Brain microvascular endothelial cell (primary cell): ENCODE measurements at places on chromosomes 2 and 18.

DNA sequence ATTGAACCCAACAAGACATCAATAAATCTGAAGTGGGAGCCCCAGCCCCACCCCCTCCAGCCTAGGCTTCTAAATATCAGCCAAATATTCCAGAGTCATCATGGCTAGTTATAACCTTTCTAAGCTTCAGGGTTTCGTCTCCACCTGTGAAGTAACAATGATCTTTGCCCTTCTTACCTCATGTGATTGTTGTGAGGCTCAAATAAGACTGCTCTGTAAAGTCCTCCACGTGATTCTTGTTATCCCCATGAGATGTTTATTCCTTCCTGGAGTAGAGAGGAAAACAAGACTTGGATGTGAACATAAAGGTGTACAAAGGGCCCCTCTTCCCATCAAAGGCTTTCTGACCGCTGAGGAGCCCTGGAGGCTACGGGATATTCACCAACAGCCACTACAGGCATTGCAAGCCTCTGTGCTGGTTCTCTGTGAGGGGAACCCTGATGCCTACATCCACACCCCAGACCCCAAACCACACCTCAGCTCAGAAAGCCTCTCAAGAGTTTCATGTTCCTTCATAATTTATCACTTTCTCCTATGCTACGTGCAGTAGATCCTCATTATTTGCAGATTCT is 20.1 kb upstream of the REEP1 start:
- DNase-seq, result no peak

DNA sequence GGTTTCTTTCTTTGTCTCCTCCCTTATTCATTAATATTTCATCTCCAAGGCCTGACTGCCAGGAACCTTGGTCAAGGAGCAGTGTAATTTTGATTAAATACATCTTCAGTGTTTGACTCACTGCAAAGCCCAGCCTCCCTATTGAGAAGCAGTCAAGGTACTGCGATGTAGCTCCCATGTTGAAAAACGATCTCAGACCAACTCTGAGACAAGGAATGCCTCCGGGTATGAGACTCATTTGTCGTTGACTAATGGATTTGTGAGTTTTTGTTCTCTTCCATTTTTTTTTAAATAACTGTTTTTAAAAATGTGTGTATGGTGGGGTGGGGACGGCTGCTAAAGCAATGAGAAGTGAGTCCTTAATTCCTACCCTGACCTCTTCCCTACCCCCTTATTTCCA is 361.6 kb downstream of the SOX11 start:
- DNase-seq, result no peak

GRCh38 chr2:214315324-214315723 is 95.5 kb upstream of the VWC2L start:
- no peak for DNase-seq

DNA sequence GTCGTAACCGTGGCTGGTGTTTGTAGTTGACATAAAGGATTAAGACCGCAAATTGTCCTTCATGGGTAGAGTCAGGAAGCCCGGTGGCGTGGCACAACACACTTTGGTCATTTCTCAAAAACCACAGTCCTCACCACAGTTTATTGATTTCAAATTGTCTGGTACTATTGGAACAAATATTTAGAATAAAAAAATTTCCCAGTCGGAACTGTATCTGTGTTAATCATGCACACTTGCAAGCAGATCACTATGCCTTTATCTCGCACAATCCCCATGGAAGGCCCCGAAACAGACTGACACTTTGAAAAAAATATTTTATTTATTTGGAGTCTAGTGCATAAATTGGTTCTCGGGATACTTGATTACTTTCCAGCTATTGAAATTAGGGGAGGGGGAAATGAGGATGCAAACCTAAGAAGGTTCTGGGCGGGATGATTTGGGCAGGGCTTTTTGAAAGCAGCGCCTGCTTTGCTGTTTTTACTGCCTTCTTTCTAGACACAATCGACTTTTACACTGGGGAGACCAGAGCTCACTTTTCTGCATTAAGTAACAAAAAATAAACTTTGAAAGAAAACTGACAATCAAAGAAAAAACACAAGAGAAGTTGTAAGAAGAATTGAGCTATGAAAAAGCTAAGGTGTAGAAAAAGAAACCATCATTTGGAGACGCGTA is 15.4 kb upstream of the HOXD1 start:
- no peak for DNase-seq

DNA sequence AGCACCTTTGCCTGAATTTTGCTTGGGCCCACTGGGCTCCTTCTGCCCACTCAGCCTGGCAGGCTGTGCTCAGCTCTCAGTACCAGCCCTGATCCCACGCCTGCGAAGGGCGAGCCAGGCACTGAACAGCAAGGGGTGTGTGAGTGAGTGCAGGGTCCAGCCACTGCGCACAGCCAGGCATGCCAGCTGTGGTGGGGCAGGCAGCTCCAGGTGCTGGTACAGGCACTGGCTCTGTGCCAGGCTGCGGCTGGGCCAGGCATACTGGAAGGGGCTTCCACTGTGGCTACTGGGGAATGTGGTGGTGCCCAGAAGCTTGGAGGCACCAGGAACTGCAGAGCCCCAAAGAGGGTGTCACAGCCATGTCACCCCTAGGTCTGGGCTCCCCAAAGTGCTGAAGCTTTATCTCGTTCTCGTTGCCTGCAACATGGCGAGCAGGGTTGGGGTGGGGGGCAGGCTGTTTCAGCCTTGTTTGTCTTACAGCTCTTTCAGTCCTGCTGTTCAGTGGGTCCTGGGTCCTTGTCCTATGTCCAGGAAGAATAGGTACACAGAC is 8.8 kb downstream of the DYSF start:
- DNase-seq, result no peak

DNA sequence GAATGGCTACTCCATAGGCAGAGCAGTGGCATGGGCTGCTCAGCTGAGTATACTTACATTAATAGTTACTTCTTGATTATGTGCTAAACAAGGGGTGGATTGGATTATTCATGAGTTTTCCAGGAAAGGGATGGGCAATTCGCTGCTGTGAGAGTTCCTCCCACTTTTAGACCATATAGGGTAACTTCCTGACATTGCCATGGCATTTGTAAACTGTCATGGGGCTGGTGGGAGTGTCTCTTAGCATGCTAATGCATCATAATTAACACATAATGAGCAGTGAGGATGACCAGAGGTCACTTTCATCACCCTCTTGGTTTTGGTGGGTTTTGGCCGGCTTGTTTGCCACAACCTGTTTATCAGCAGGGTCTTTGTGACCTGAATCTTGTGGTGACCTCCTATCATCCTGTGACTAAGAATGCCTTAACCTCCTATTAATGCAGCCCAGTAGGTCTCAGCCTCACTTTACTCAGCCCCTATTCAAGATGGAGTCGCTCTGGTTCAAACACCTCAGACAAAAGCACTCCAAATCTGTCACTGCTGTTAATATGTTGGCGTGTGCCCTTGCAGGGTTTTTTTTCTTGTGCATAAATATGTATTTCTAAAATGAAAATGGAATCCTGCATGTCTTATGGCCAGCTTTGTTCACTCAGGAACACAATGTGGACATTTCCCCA is 56.0 kb downstream of the CYBRD1 start:
- DNase-seq, result no peak

- no peak for DNase-seq
These were observed 69.9 kb downstream of the PRELID3A start for GRCh38 chr18:12477606-12478005.

- no peak for DNase-seq
These were observed 56.0 kb downstream of the EN1 start for GRCh38 chr2:118791483-118791882.

GRCh38 chr2:136156411-136156810 is 38.5 kb upstream of the CXCR4 start:
- DNase-seq, result no peak

DNA sequence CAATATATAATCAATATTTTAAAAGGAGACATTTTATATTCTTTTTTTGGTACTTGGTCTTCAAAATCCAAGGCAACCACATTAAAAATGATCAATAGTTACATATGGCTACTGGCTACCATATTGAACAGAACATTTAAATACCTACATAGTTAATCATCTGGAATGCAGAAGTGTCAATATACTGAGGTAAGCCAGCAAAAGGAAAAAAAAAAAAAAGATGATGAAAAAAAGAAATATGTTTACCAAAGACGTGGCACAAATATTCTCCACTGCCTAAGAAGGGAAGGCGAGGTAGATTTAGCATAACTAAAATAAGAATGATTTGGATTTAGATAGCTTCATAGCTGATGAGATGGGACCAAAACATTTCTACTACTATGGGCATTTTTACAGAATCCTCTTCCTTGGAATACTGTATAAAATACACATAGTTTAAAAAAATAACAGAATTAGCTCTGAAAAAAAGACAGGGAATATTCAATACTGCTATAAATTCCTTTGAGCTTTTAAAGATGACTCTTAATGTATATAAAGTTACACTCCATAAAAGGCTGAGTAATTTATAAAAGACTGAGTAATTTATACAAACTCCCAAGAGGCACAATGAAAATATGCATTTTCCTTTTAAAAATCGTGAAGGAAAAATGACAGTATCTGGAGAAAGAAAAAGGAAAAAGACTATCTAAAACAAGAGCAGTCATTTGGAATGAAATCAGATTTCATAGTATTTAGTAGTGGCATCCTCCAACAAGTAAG is 63.5 kb downstream of the CDH2 start:
- no peak for DNase-seq

DNA sequence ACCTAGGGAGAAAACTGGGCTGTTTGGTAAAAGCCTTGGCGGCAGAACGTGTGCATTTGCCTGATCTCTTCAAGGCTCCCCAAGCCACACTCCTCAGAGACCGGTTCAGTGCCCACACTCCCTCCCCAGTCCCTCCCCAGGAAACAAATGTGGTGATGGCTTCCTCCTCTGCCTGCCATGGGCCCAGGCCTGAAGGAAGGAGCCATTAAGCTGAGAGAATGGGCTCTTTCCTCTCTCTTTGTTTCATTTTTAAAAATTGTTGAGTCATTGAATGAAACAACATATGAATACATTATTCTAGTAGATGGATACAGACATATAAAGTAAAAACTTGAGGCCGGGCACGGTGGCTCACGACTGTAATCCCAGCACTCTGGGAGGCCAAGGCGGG is 50.6 kb upstream of the YWHAQ start:
- DNase-seq, result no peak

DNA sequence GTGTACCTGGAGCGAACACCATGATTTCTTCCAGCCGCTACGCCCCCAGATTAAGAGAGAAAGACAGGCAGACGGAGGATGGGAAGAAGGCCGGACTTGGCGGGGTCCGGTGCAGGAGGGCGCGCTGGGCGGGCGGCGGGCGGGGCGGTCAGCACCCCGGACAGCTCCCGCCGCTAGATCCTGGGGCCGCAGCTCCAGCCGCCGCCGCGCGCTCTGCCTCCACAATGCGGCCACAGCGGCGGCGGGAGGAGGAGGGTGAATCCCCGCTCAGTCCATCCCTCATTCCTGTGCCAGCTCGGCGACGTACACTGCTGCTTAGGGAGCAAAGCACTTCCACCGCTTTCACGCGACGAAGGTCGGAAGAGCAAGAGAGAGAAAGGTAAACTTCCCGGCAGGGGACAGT is at the start of gene AKAIN1:
Gene AKAIN1, minus strand, starts transcription at position 226 of the 403 bp plus-strand sequence. Its CDS starts 204 bp downstream, at position 22.
- peak; percentile 3 for DNase-seq

- no peak for DNase-seq
These were observed 140.0 kb downstream of the VAPA start for GRCh38 chr18:10053861-10054260.

- DNase-seq, result no peak
These were observed 24.4 kb downstream of the ADRA2B start for GRCh38 chr2:96091711-96092572.

DNA sequence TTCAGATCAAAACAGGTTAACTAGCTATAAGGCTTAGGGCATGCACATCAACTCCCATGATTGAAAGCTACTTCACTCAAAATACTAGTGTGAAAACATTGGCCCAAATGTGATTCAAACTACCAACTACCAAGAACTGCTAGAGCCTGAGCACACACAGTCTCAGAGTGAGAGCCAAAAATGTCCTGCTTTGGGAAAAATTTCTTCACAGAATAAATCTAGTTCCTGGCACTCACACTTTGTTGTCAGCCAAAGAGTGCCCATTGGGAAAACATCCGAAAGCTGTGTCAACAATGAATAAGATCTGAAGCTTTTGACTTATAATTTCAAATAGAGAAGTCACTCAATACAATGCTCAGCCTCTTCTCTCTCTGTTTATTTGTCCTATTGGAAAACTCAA is 182.7 kb downstream of the LRATD1 start:
- DNase-seq, result no peak

DNA sequence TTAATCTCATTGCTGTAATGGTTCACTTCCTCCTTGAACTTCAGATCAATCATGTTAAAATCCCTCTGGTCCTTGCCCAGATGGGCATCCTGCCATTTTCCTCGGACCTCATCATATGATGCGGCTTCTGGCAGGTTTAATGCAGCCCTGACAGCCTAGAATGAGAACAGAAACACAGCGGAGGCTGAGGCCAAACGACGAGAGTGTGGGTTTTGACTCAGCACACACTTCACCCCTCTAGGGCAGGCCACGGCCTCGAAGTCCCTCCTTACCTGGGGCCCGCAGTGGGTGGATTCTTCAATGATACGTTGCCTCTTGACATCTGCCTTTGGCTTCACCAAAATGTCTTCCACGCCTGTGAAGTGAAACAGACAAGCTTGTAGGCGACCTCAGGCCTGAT is 56.8 kb downstream of the POLR1A start:
- no peak for DNase-seq

GRCh38 chr2:74573747-74574562 is 19.4 kb downstream of the DOK1 start:
- peak; percentile 68 for DNase-seq
